HS-5 (cell line): ENCODE measurements at places on chromosomes 1 and 21.

- DNase-seq = no peak
Observed at GRCh38 chr1:12065872-12066271, 2.8 kb downstream of the TNFRSF8 start.

DNA sequence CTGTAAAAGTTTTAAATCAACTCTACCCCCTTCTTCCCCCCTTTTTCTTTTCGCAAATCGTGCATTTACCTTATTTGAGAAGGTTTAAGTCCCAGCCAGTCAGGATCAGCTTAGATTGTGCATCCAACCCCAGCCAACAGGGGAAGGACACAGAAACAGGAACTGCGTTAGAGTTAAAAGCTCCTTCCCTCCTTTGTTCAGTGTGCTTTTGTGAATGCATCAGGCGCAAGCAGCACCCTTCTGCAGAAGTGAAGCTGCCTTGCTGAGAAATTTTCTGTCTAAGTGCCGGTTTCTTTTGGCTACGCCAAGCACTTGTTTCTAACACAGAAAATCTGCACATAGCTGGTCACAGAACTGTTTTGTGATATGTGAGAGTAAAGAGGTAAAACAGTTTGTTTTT is 56.2 kb upstream of the PRRC2C start:
- DNase-seq = no peak

- DNase-seq = no peak
Observed at GRCh38 chr21:39483917-39484316, 32.1 kb downstream of the SH3BGR start.

- no peak for DNase-seq
Observed at GRCh38 chr21:29290240-29290639, 8.5 kb upstream of the BACH1 start.

DNA sequence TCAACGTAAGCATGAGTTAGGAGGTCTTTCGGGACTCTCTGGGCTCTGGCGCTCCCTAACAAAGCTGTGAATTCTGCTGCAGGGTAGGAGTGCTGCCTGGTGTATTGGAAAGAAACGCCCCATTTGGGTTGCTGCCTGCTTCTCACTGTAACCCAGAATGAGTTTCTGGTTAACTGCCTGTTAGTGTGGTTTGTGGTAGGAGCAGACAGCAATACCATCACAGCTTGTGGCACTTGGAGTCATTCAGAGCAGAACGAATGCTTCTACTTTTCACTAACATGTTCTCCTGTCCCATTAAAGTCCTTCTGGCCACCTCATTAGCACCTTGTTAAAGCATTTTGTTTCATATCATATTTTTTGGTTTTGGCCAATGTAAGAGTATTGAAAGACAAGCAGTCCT is 18.1 kb downstream of the MAP3K7CL start:
- DNase-seq = no peak

DNA sequence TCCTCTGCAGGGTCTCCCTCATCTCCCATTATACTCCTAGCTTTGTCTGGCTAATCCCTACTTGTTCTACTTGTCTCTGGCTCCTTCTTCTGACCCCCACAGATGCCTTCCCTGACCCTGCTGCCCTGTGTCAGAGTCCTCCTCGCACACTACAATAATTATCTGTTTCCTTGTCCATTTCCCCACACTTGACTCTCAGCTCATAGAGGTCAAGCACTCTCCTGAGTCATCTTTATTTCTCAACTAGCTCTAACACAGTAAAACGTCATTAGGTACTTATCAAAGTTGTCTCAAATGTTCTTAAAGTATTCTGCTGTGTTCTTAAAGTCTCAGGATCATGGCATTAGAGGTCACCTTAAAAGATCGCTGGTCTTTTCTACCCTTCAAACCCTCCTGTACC is 47.1 kb downstream of the C8A start:
- DNase-seq = no peak

- DNase-seq = no peak
Observed at GRCh38 chr1:8871539-8871935, 6.9 kb downstream of the ENO1 start.

- DNase-seq = no peak
Observed at GRCh38 chr1:174689524-174689923, 241.8 kb downstream of the GPR52 start.

DNA sequence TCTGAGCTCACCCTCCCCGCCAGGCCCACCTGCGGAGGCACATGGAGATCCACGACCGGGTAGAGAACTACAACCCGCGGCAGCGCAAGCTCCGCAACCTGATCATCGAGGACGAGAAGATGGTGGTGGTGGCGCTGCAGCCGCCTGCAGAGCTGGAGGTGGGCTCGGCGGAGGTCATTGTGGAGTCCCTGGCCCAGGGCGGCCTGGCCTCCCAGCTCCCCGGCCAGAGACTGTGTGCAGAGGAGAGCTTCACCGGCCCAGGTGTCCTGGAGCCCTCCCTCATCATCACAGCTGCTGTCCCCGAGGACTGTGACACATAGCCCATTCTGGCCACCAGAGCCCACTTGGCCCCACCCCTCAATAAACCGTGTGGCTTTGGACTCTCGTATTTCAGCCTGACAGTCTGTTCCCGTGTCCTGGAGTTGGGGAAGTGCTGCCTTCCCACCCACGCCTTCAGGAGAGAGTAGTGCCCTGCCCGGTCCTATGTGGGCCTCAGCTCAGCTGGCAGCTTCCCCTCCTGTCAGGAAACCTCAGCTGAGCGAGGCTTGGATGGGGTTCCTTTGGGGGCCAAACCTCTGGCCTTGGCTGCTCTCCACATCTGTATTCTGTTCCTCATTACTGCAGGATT is 9.2 kb downstream of the ZBTB48 start:
- no peak for DNase-seq

- DNase-seq = no peak
Observed at GRCh38 chr21:32391755-32392154, 1.1 kb downstream of the URB1 start.

GRCh38 chr1:53462193-53462592 is 3.0 kb downstream of the DMRTB1 start:
- no peak for DNase-seq

GRCh38 chr1:100955322-100955721 is 59.4 kb downstream of the SLC30A7 start:
- DNase-seq = peak; percentile 85

GRCh38 chr21:42081931-42082381 is 10.8 kb downstream of the UMODL1 start:
- no peak for DNase-seq

- no peak for DNase-seq
Observed at GRCh38 chr1:37167479-37167878, 133.2 kb upstream of the GRIK3 start.

DNA sequence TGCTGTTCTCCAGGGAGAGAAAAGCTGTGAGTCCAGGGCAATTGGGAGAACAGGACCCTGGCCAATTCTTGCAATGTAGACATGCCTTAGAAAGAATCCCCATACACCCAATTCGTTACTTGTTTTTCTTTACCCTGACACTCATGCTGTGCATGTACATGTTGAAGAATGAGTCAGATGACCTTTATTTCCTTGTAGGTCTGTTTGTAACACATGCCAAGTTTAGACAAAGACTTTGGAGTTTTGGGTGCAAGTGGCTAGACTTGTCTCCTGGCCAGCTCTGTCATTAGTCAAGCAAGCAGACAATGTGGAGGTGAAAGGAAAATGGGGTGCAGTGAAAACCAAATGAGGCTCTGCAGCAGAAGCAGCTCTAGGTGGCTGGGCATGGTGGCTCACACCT is 38.1 kb downstream of the GNPAT start:
- DNase-seq = no peak

DNA sequence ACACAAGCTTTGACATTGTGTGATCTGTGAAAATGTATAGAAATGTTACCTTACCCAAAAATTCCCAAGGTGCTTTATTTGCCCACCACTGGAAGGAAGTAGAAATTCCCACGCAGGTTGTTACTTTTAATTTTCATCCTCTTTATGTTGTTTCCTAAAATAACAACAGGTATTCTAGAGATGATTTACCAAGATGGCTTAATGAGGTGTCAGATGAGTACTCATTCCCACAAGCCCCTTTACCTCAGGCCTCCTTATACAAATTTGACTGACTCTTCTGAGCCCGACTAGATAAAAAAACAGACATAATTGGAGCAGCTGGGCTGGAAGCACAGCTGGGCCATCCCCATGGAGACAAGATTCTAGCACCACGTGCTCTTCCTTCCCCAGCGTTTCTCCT is 114.6 kb downstream of the LIPI start:
- DNase-seq = no peak

DNA sequence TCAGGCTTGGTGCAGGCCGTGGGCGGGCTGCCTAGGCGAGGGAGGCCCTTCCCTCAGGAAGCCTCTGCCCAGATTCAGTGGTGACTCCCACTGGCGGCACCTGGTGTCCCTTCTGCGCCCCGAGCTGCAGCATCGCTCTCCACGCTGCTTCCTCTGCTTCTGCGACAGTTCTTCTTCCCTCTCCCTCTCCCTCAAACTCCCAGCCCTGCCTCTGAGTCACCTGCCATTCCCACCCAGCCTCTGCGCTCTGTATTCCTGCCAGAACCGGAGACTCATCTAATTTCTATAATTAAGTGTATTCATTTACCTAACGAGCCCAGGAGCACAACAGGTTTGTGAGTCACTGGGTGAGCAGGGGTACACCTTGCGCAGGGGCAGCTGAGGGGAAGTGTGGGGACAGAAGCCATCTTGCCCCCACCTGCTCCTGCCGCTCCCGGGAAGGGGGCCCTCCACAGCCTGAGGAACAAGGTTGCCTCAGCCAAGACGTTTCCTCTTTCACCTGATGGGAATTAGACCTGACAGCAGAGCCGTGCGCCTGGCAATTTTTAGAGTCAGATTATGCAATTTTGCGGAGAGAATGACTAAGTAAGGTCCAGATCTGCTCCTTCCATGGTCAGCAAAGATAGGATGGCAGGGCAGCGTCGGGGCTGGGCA is 19.4 kb downstream of the KCNC4 start:
- DNase-seq = no peak

GRCh38 chr1:243230914-243231313 is 24.2 kb downstream of the CEP170 start:
- DNase-seq = no peak

GRCh38 chr1:153403421-153404085 is 12.7 kb upstream of the S100A8 start:
- no peak for DNase-seq

DNA sequence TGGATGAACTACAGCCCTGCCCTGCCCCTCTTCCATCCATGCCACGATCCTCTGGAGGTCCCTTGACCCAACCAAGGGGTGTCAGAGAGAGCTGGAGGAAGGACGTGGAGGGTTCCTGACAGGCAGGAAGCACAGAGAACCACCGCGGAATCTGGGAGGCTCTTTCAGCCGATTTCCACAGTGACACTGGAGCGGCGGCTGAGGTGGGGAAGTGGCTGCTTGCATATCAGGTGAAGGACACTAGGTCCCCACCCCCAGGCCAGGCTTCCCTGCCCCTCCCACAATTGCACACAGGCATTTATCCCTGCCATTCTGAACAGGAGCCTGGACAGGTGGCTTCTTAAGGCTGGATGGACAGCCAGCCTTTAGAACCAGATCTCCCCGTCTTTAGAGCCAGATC is 17.5 kb downstream of the LRRC71 start:
- no peak for DNase-seq

DNA sequence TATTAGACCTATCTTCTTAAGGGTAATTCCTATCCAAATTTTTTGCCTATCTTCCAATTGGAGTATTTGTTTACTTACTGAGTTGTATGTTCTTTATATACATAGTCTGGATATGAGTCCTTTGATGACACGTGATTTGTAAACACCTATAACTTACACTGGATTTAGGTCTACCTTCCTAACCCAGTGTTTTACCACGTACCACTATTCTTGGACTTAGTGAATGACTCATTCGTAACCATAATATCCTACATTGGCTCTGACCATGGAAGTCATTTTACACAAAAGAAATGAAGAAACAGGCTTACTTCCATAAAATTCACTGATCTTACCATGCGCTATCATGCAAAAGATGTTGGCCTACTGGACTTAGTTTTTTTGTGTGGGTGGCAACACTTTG is 23.9 kb upstream of the ZZZ3 start:
- no peak for DNase-seq

GRCh38 chr21:44971672-44971995 is 31.8 kb downstream of the SLX9 start:
- DNase-seq = no peak

- no peak for DNase-seq
Observed at GRCh38 chr1:247360116-247360898, 28.6 kb upstream of the ZNF496 start.

GRCh38 chr21:42555756-42556438 is 42.2 kb downstream of the SLC37A1 start:
- DNase-seq = no peak

DNA sequence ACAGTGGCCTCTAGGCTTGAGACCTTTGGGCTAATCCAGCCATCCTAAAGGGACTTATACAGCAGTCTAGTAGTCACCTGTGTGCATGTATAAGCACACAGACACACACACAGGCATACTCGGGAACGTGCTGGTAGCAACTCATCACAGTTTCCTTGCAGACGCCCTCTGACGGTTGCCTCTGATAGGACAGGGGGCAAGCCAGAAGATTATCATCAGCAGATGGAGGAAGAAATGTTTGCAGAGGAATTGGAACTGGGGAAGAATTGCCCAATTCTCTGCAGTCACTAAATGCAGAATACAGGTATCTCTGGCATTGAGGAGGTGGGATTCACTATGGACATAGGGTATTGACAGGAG is 222.2 kb downstream of the C1orf94 start:
- DNase-seq = no peak

DNA sequence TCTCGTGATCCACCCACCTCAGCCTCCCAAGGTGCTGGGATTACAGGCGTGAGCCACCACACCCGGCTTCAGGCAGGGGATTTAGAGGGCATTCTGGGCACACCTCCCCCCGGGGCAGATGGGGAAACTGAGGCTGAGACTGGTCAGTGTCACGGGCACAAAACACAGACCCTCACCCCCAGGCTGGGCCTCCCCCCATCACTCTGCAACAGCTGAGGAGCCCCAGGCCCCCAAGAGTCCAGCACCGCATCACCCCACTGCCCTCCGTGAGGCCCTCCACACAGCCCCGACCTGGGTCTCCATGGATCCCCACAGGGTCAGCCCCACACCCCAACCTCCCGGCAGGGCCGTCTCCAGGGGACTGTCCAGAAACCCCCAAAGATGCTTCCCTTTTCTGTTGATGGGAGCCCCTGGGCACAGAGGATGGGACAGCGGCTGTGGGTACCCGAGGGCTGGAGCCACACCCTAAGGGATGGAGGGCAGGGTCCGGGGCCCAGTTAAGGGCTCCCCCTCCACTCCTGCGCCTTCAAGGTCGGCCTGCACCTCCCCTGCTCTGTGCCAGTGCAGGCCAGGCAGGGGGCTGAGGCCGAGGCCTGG is 11.0 kb downstream of the TNFRSF14 start:
- DNase-seq = no peak

DNA sequence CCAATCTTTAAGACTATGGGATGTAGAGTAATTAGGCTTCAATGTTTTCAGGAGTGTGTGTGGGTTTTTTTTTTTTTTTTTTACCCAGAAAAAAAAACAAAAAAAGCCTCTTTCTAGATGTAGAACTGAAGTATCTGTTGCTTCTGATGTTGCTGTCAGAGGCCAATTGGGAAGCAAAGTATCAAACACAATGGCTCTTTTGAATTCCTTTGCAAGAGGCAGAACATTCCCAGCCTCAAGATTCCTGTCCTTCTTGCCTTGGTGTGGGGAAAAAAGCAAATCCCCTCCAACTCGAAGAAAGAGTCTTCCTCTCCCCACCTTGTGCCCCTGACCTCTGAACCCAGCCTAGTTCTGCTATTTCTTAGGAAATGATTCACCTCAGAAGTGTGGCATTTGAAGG is 55.4 kb upstream of the LMO4 start:
- DNase-seq = no peak

GRCh38 chr1:221753828-221754188 is 11.9 kb upstream of the DUSP10 start:
- no peak for DNase-seq

GRCh38 chr1:227035316-227035715 is 95.2 kb downstream of the COQ8A start:
- DNase-seq = no peak
